Hematopoietic multipotent progenitor cell (in vitro differentiated cells): ENCODE measurements at places on chromosomes 3 and 15.

GRCh38 chr15:63372018-63372705 lies 9.5 kb downstream of the CA12 start:
- DNase-seq, result no peak

DNA sequence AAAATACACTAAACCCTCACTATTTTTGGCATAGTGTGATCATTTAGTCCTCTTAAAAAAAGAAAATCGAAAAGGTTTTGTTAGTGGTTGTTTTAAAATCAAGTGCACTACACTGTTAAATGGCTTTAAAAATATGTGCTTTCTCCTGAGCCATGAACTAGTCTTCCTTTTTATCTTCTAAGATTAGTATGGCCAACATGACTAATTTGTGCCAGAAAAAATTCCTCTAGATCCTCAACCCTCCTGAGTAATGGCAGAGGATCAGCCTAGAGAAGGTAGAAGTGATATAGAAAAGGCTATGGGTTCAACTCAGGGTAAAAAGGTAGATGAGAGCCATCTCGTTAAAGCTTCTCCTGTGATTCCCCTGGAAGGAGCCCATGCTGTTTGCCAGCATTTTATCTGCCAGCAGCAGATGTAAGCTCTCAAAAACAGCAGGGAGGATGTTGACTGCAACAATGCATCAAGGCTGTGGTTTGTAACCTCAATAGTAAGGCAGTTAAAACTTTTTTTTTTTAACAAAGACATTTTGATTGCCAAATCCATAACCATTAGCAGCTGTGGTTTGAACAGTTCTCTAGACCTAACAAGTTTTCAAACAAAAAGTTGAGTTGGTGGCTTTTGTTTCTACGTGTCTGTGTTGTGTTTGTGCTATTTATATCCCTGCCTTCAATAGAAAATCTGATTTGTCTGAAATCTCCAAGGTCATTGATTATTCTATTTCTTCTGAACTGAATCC lies 30.2 kb upstream of the ZNF609 start:
- DNase-seq, result peak; percentile 88

- no peak for DNase-seq
Measured at GRCh38 chr3:4993276-4994143, 14.3 kb downstream of the BHLHE40 start.

GRCh38 chr3:67647390-67647878 lies 7.0 kb downstream of the SUCLG2 start:
- no peak for DNase-seq

GRCh38 chr3:28935146-28935545 lies 345.7 kb upstream of the RBMS3 start:
- DNase-seq, result no peak

DNA sequence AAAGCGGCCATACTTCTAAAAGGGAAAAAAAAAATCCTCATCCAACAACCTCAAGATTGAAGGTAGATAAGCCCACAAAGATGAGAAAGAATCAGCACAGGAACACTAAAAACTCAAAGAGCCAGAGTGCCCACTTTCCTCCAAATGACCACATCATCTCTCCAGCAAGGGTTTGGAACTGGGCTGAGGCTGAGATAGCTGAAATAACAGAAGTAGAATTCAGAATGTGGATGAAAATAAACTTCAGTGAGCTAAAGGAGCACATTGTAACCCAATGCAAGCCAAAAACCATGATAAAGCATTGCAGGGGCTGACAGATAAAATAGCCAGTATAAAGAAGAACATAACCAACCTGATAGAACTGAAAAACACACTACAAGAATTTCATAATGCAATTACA lies 158.7 kb upstream of the UBE2E2 start:
- DNase-seq, result no peak

DNA sequence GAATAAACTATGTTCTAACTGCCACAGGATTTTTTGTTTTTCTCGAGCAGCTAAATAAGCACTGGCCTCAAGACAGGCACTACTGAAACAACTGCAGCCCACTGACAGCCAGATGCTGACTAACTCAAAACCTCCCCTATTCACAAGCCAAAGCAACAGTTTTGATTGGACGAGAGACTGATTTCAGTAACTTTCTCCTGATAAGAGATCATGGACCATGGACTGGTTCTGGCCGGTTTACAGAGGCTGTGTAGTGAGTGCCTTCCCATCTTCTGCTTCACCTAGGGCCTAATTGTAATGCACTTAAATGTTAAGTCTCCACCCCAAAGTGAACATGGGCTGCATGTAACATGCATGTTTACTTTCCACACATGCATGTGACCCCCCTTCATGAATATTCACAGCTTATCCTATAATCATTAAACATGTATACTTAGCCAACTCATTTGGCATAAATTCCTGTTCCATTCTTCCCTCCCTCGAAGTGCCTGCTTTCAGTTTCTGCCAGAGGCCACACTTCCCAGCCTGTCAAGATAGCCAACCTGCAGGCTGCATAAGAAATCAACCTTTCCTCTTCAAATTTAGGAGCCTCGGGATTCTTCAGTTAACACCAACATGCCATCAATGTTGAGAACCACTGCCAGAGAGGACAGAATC lies 108.2 kb downstream of the ULK4 start:
- no peak for DNase-seq

- no peak for DNase-seq
Measured at GRCh38 chr3:7607676-7608075, 746.8 kb downstream of the GRM7 start.

GRCh38 chr3:123518892-123519485 lies 65.9 kb downstream of the HACD2 start:
- DNase-seq, result no peak

GRCh38 chr3:188421836-188422540 lies 268.0 kb downstream of the LPP start:
- DNase-seq, result no peak

DNA sequence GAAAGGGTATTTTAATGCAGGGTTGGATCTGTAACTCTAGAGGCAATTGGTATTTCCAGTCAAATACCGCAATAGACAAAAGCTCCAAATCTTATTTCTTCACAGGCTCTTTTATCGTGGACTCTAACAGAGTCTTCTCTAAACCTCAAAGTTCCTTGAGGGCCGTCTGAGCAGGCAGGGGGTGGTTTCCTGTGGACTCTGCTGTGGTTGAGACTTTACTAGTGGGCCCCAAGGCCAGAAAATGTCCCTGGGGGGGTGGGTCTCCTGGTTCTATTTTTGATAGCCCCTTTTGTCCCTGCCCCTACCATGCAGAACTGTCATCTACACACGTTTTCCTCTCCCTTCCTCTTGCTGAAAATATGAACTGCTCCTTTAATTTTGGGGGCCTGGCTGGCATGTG lies 80.1 kb downstream of the ASB7 start:
- no peak for DNase-seq

DNA sequence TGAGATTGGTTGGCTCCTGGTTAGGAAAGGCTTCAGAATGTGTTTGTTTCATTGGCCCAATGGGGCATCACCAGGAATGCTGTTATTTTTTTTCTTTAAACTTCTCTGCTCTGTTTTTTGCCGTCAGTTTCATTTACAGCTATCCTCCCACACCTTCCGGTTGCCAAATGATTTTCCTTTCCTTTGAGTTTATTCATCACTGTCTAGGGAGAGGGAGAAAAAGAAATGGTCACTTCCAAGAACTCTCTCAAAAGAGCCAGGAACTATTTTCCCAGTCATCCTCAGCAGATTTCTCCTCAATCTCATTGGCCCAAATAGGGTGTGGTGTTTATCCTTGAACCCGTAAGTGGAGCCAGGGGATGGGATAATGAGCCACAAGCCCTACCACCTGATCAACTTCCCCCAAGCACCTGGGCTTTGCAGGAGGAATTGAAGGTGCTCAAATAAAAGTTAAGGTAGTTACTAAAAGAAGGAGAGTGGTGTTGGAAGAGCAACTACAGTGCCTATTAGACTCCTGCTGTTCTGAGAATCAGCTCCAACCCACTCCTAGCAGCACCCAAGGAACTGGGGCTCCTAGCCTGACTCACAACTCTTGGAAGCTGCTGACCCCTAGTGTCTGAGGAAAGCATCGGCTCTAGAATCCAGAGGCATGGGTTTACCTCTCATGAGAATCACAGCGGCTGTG lies 183.8 kb upstream of the IL12A start:
- DNase-seq, result no peak

- DNase-seq, result no peak
Measured at GRCh38 chr3:64612916-64613526, 74.8 kb downstream of the ADAMTS9 start.

DNA sequence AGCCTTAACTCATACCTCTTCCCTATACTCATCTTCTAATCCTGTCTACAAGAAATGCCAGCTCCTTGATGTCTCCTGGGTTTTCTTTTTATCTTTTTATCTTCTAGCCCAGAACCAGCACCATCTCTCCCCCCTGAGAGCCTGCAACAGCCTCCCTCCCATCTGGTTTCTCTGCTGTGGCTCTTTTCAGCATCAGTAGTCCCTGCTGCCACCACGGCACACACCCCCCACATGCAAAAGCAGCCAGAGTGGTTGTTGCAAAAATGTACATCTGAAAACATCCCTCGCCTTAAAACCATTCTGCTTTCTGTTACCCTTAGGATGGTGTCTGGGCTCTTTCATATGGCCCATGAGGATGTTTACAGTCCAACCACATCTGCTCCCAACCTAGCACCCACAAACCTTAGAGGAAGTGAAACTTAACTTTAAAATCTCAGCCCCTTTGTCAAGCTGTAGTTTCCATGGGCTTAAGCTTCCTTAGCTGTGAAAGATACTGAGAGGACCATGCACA lies 775 bp downstream of the TTC21A start:
- DNase-seq, result no peak

- DNase-seq, result peak; percentile 38
Measured at GRCh38 chr3:151169262-151169947, 33.6 kb downstream of the GPR171 start.

DNA sequence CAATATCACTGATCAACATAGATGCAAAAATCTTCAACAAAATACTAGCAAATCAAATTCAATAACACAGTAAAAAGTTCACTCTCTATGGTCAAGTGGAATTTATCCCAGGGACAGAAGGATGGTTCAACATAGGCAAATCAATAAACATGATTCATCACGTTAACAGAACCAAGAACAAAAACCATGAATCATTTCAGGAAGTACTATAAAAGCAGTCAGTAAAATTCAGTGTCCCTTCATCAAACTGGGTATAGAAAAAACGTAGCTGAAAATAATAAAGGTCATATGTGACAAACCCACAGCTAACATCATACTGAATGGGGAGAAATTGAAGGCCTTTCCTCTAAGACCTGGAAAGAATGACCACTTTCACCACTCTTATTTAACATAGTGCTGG lies 172.1 kb downstream of the POLR2M start:
- DNase-seq, result no peak

GRCh38 chr15:52113235-52113634 lies 660 bp upstream of the BCL2L10 start:
- no peak for DNase-seq

DNA sequence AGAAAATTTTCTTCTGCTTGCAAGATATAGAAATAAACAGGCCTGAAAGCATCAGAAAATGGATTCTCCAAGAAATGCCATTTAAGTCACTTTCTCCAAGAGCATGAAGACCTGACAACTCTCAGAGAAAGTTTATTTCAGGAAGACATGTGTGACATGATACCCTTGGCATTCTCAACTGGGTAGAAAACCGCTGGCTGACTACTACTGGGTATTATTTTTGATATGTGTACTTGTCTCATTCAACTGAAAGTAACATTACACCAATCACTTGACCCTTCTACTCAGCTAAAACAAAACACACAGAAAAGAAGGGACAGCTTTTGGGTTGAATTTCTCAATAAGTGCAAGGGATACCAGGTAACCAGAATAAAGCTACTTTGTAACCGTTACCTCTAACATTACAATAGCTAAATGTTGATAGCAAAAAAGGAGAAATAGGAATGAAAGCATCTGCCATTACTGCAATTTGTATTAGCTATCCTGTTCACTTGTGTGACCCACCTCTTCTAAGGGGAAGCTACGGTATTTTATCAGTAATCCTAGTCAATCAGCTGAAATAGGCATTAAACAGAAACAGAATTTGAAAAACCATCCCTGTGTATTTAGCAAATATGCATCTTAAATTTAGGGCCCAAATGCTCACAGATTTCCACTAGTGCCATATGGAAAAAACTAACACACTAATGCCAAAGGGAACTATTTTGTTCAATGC lies 7.3 kb downstream of the TRA2B start:
- no peak for DNase-seq

- no peak for DNase-seq
Measured at GRCh38 chr3:117248153-117248552, 538.6 kb downstream of the TUSC7 start.
